ENCODE measurements at places on chromosomes 6 and 20.

DNA sequence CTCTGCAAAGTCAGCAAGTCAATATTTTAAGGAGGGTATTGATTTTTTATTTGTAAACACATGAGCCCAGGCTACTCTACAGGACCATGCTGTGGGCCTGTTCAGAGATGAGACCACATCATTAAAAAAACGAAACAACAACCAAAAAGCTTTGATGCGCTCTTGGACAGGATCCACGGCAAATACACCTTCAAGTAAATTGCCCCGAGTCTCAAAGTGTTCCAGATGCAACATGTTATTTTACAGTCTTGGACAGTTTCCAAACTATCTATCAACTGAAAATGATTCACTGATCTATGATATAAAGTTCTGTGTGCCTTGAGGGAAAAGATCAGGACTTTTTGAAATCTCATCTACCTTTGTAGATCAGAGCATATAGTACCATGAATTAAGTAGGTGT, 25.8 kb upstream of the CARMIL1 start:
- no peak for DNase-seq

DNA sequence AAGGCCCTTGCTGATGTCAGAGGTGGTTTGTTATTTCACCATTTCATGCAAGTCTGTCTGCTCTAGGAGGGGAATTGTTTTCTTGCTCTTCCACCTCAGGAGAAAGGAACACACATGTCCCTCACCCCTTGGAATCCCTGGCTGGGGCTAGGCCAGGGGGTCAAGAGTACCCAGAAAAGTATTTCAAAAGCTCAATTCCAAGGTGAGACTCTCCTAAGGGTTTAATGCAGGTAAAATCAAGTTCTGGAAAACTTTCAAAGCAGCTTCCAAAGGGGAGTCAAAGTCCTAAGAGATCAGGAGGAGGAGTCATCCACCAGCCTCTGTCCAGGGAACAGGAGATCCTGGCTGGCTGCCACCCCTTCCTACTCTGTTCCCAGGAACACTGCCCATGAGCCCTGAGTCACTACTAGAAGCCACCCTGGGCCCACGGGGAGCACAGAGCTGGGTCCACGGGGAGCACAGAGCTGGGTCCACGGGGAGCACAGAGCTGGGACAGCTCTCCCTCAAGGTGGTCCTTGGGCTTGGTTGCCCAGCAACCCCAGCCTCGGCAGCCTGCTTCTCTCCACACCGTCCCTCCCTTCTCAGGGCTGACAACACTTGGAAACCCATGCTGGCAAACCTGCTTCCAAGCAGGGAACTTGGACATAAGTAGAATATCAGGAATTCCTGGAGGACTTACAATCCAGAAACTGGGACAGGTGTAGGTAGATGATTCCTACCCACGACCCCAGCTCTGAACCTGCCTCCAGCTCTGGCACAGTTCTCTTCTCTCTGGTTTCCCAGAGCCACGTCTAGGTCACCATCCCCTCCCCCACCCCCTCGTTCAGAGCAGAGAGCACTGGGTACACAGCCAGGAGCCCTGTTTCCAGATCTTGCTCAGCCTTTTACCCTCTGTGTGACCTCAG, 35.3 kb upstream of the CDKN1A start:
- DNase-seq = no peak

- no peak for DNase-seq
Observed at GRCh38 chr6:1188199-1188598, 123.7 kb upstream of the FOXQ1 start.

DNA sequence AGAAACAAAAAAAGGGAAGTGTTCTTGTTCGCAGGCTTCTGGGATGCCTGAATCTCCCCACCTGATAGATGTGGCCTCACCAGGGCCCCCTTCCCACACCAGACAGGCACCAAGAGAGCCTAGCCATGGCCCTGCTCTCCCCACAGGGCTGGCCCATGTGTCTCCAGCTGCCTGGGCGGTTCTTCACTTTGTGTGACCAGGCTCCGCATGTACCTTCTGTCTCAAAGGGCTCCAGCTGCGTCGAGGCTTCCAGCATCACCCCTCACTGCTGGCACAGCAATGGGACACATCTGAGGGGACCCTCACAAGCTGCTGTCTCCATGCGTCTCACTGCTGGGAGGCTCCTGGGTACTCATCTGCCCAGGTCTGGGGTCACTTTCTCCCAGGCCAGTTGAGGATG, 362.9 kb downstream of the ZFAND3 start:
- no peak for DNase-seq

DNA sequence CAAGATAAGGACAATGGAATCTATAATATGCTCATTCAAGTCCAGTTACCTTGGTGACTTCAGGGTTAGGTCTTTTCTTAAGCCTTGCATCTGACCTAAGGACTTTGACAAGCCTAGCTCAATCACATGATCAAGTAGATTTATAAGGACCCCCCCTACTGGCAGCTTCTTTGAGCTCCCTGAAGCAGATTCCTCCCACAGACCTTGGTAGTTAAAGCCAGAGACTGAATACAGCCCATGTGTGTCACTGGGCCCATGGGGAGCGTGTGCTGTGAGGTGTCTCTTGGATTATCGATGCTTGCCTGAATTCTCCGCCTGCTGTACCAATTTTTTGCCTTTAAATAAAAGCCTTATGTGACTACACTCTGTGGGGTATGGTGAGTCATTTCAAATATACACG, 372.7 kb upstream of the RGS17 start:
- DNase-seq = no peak

- no peak for DNase-seq
Observed at GRCh38 chr20:29873946-29874345, 1383.5 kb upstream of the DEFB115 start.

DNA sequence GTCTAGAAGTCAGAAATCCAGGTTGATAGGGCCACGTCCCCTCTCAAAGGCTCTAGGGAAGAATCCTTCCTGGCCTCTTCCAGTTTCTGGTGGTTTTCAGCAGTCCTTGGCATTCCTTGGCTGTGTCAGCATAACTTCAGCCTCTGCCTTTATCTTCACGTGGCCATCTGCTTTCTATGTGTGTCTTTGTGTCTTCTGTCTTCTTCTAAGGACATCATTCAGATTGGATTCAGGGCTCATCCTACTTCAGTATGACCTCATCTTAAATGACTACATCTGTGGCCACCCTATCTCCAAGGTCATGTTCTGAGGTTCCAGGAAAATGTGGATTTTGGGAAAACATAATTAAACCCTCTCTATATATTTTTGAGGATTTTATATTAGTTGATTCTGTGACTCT, 23.0 kb downstream of the C6orf89 start:
- no peak for DNase-seq

DNA sequence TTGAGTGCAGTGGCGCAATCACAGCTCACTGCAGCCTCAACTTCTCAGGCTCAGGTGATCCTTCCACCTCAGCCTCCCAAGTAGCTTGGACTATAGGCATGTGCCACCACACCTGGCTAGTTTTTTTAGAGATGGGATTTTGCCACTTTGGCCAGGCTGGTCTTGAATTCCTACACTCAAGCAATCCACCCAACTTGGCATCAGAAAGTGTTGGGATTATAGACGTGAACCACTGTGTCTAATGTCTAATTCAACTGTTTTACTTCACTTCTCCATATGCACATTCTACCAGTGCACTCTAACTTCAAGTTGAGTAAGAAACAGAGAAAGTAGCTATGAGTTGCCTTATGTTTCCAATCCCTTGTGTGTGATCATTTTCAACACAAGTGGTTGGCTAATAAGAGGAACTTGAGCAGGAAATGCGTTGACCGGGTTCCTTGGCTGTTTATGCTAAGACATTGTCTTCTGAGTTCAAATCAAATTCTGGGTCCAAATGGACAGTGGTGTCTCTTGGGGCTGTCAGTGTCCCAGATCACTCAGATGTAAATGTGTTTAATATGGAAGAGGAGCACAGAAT, 23.9 kb downstream of the ZNF337 start:
- DNase-seq = no peak

GRCh38 chr20:57714409-57715267, 4.8 kb upstream of the PMEPA1 start:
- no peak for DNase-seq

GRCh38 chr20:62755817-62756724, 40.2 kb upstream of the MRGBP start:
- DNase-seq = no peak

- DNase-seq = no peak
Observed at GRCh38 chr6:41675176-41675775, 37.0 kb downstream of the MDFI start.

DNA sequence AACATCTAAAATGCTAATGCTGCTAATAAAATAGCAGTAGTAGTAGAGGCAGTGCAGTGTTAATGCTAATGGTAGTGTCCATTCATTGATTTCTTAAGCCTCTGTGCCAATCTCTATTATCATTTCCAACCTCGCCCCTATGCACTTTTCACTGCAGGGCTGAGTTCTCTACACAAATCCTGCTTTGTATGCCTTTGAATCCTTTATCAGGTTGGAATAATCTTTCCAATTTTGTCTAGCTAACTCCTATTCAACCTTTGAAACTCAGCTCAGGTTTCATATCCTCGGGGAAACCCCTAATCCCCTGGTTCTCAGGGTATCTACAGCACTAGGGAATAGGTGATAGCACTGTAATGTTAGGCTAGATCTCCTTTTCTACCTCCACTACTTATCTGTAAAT, 284.0 kb upstream of the RUNX2 start:
- no peak for DNase-seq

DNA sequence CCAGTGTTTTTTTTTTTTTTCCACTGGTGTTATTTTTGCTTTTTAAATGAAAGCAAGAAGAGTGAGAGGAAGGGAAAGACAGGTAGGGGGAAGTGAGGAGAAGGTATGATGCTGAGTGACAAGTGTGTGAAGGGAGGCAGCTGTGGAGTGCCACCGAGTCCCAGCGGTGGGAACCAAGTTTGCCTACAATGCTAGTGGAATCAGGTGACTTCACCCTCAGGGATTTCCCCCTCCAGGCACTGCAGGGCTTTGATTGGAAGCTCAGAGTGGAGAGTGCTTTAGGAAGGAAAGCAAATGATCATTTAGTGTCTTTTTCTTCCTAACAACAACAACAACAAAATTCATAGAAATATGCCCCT, 120.5 kb upstream of the ENPP5 start:
- DNase-seq = no peak

DNA sequence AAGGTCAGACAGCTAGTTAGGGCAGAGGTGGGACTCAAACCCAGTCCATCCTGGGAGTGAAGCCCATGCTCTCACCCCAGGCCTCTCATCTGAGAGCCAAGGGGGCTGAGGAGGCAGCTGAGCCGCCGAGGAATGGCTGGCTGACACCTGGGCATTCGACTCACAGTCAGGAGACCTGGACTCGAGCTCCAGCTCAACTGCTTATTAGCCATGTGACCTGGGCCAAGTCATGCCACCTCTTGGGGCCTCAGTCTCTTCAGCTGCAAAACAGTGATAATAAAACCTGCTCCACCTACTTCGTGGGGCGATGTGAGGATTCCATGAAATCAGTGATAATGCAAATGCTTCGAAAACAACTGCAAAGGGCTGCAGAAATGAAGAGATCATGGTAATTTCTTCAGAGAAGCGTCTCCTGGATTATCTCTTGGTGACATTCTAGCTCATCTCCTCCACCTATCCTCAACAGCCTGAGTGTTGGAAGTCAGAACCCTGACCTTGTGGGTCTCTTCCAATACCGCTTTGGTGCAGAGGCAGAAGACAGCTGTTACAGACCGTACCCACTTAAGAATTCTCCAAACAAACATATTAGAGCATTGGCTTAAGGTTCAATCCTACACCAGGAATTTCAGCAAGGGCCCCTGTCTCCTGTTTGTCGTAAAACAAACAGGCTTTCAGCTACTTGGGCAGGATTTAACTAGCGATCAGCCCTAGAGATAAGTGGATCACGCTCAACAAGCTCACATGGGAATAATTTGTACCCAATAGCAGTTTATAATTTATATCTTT, 60.0 kb upstream of the PIM1 start:
- no peak for DNase-seq

- no peak for DNase-seq
Observed at GRCh38 chr6:43506171-43506570, 4.0 kb downstream of the LRRC73 start.

DNA sequence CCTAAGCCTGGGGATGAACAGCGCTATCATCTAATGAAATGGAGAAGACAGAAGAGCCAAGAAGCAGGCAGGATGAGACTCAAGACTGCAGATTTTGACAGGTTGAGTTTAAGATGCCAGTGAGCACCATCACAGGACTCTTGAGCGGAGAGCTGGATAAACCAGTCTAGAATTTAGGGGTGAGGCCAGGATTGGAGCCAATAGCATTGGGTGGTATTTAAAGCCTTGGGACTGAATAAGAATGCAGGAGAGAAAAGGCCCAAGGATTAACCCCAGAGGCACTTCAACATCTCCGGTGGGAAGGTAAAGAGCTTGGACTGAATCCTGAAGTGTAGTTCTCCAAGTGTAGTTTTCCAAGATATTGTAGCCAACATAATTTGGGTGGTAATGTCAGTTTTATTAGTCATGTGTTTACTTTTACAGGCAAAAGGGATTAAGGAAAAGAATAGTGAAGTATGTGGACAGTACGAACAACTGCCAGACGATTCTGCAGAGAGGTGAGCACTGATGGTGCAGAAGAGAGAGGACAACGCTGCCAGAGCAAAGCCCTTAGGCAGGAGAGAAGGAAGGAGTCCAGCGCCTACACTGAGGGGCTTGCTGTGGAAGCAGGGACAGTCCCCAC, 85.2 kb downstream of the DTNBP1 start:
- no peak for DNase-seq

DNA sequence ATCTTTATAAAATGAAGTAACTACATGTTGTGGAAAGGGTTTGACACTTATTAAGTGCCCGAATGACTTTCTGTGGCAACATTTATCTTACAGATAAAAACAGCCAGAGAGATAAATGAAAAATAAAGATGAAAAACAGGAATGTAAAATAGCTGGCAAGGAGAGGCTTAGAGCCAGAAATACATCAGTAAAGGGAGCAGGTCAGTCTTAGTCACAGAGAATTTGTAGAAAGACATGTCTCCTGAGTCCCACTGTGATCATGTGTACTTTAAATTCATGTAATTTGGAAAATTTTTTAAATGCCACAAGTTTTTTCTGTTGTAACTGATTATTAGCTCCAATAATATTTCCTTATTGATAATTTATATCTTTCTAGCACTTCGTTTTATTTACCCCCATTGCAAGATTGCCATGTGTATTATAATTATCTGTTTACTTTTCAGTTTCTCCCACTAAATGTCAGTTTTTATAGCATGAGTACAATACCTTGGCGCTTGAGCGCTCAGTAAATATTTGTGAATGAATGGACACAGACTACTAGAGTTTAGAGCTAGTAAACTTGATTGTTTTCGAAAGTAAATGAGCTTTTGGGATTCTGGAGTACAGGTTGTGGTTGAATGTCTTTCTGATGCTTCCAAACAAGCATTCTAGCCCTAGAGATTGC, 15.2 kb downstream of the TAB2 start:
- no peak for DNase-seq

- no peak for DNase-seq
Observed at GRCh38 chr20:37873884-37874283, 29.0 kb upstream of the VSTM2L start.

DNA sequence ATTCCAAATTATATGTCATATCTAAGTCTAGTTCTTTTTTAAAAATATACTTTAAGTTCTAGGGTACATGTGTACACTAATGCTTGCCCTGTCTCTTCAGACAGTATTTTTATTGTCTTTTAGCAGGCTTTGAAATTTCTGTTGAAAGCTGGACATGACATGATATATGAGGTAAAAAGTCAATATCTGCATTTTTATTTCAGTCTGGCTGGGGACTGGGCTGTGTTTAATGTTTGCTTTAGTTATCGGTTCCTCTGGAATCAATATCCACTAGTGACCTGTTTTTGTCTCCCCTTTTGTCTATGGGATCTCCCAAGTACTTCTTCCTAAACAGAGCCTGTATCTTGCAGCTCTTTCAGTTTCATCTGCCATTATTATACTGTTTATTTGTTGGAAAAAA, 786.2 kb upstream of the GJE1 start:
- no peak for DNase-seq
